B cell (primary cell): ENCODE measurements at places on chromosomes 13 and 19.

GRCh38 chr19:44142059-44142433 is 692 bp downstream of the ZNF234 start:
- DNase-seq: no peak

DNA sequence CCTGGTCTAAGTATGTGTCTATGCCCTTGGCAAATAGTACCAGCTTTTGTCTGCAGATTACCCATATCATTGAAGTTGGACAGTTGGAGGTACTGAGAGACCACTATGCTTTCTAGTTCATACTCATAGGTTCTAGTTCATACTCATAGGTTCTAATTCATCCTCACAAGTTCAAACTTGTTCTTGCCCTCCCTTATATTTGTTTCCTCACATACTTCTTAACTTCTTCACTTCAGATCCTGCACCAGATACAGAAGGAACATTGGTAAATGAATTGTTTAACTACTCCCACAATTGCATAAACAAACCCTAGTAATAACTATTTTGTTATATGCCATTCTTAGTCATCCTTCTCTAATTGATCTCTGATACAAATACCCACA is 172.2 kb downstream of the SLITRK1 start:
- no peak for DNase-seq

- DNase-seq: no peak
Measured at GRCh38 chr19:1220976-1221903, 15.7 kb downstream of the STK11 start.

GRCh38 chr13:20716951-20717350 is 13.5 kb downstream of the IL17D start:
- no peak for DNase-seq

GRCh38 chr13:34156841-34157365 is 339.0 kb downstream of the RFC3 start:
- DNase-seq: peak; percentile 6

- no peak for DNase-seq
Measured at GRCh38 chr13:23394821-23395220, 38.7 kb downstream of the SACS start.

DNA sequence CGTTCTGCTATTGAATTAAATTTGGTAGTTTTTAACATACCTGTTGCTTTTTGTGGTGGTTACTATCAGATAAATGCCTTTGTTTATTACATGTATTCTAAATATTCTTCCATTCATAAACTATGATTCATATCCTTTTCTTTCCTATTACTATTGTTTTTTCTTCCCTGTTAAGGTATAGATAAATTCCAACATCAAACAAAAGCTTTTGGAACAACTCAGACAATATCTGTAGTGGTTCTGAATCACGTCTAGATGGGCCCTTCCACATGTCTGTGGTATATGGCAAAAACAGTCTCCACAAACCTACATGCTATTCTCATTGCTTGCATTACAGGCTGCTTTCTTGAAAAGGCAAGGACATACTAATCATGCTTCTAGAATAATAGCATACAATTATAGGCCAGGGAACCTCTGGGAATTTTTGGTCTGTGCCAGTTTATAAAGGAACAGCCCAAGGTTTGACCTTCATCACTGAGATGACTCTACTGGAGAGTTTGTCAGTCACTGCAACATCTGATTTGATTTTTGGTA is 6.4 kb downstream of the LRCH1 start:
- no peak for DNase-seq

GRCh38 chr13:95579303-95579702 is 26.8 kb downstream of the CLDN10 start:
- DNase-seq: no peak

- no peak for DNase-seq
Measured at GRCh38 chr13:109287553-109287952, 498.8 kb downstream of the IRS2 start.

DNA sequence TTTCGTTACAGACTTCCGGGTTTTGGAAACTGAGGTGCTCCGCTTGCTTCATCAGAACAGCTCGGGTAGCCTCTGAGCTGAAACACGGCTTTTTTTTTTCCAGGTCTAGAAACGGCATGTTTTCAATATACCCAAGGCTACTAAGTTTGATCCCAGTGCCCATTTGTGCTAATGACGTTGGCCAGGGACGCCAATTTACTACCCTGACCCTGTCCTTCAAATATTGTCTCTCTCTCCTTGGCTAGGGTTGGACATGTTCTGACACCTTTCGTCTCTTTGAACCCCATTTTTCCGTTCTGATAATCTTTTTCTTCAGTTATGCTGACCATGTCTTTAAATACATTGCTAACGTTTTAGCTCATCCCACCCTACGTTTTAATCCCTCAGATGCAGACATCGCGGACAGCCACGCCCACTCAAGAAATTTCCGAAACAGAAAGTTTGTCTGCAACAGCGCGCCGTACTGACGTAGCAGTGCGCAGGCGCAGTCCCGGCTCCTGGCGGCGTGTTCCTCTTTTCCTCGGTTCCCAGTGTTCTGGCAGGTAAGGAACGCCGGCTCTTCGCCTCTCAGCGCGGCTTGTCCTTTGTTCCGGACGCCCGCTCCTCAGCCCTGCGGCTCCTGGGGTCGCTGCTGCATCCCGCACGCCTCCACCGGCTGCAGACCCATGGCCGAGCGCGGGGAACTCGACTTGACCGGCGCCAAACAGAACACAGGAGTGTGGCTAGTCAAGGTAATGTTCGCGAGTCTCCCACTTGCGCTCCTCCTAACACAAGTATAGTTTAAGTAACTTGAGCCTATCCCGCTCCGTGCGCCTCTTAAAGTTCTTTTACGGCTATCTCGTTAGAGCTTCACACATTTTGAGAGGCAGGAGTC is at the start of gene GTF2F2:
Gene GTF2F2, plus strand, starts transcription at position 520 of the 874 bp plus-strand sequence. Its CDS starts 146 bp downstream, at position 666.
- peak; percentile 94 for DNase-seq

DNA sequence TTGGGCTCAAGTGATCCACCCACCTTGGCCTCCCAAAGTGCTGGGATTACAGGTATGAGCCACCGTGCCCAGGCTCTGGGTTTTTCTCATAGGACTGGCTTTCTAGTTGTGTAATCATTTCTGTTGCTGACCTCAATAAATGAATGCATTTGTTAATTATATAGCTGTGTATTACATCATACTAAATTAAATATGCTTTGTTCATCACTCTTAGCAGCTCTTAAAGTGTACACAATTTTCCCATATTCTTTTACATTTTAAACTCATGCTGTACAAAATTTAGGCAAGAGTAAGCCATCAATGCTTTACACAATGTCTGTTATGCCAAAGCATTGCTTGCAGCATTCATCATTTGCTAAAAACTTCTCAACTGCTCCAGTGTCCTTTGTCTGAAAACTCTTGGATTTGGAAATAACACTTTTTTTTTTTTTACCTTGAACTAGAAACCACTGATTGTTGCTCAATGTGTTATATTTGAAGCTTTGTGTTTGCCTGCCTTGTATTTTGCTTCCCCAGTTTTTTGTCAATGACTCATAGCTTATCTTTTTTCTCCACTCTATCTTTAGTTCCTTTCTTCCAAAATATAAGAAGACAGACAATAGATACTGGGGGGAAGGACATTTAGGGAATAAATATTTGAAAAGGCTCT is 31.4 kb downstream of the CCDC122 start:
- DNase-seq: no peak

GRCh38 chr13:105871768-105872167 is 663.7 kb downstream of the EFNB2 start:
- DNase-seq: no peak

- DNase-seq: no peak
Measured at GRCh38 chr19:290372-291005, 714 bp downstream of the PLPP2 start.

GRCh38 chr13:25179011-25179410 is 6.9 kb upstream of the AMER2 start:
- DNase-seq: no peak

DNA sequence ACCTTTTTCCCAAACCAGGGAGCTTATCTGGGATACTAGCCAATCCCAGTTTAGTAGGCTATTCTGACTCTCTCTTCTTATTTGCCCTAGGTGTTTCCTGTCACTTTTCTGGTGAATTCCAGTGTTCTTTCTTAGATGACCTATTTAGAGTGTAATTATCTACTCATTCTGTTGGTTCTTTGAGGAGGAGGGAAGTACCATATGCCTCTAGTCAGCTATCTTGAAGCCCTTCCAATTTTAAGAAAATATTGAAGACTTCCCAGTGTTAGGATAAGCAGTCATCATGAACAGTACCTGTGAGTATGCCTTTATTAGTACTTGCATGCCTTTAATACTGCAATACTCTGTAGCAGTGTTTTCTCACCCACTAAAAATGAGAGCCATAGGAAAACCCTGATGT is 724.3 kb upstream of the SLITRK1 start:
- no peak for DNase-seq

DNA sequence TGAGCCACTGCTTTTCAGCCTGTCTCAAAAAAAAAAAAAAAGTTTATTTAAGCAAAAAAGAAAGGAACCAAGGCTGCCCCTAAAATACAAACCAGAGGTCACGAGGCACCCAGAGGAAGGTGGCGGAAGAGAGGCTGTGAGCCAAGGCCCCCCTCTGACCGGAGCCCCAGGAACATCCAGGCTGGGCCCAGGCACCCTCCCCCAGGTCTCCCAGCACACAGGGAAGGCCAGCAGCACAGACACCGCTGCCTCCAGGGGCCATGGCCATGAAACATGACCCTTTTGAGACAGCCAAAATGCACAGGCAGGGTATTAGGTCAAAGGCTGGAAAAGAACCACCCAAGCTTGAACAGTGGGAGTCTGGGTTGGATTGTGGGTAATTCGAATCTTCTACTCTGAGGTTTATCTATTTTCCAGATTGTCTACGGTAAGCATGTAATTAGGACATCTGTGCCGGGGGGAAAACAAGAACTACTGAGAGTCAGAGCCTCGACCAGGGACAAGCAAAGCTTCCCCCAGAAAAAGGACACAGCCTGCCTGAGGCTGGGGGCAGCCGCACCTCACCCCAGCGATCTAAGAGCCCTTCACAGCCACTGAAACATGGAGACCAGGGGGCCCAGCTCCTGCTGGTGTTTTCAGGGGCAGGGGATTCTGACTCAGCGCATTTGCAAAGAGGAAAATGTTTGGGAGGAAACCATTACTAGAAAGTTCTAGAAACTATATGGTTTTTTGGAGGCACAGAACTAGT is 8.4 kb downstream of the PEX11G start:
- DNase-seq: no peak

DNA sequence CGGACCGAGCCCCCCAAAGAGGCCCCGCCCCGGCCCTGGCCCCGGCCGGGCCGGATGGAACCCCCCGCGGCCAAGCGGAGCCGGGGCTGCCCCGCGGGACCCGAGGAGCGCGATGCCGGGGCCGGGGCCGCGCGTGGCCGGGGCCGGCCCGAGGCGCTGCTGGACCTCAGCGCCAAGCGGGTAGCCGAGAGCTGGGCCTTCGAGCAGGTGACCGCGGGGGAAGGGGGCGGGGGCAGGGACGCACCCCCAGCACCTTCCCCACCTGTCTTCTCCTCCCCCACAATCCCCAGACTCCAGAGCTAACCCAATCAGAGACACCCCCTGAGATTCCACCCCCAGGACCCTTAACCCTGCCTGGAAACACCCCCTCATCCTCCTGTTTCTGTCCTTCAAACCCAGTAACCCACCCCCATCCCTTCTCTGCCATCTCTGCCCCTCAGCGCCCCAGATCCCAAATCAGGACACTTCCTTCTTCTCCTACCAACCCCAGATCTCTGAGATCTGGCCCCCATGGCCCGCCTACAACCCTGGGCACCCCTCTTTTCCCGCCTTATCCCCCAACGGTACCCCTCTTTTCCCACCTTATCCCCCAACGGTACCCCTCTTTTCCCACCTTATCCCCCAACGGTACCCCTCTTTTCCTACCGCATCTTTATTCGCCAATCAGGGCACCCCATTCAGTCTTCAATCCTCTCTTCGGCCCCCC is 505 bp downstream of the ZSWIM4 start:
- no peak for DNase-seq

DNA sequence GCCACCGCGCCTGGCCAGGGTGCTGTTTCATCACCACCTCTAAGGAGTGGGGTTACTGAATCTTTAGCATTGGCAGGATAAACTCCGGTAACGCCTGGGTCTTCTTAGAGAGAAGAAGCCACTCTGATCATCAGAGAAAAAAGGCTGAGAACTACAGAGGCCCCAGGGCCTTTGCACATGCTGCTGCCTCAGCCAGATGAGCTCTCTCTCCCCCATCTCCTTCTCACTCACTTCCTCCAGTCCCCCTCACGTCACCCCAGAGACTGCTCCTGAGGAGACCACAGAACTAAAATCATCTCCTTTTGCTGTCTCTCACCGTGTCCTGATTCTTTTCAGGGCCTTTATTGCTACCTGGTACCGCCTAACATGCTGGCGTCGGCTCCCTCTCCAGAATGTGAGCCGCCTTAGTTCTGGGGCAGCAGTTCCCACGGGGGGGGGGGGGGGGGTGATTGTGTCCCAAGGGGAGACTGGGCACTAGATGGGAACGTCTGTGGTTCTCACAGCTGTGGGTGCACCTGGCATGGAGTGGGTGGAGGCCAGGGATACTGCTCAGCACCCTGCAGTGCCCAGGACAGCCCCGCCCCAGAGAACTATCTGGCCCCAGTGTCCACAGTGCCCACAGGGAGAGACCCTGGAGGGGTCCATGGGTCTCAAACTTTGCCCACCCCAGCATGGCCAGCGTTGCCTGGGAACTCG is 5.1 kb upstream of the DIRAS1 start:
- peak; percentile 20 for DNase-seq

GRCh38 chr13:79295906-79296706 is 109.9 kb downstream of the RBM26 start:
- no peak for DNase-seq

DNA sequence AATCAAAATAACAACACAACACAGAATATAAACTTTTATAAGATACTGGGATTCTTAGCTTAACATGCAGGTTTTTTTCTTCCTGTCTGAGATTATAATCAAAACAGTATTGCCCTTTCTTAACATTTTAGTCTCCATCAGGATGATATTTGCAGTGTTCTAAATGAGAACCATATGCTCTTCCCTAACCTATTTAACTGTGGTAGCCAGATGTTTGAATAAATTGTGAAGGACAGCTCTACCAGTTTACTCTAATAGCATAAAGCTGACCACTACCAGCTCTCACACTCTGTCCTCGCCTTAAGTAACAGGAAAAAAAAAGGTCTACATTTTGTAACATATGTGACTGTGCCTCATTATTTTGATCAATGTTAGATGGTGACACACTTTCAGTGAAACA is 618.7 kb upstream of the SGCG start:
- DNase-seq: no peak

- DNase-seq: no peak
Measured at GRCh38 chr13:34431827-34432581, 510.1 kb upstream of the NBEA start.

- no peak for DNase-seq
Measured at GRCh38 chr19:2431318-2432055, 4.1 kb upstream of the TIMM13 start.
